NCI-H1930 (cell line): ENCODE measurements at places on chromosomes 12 and 14.

DNA sequence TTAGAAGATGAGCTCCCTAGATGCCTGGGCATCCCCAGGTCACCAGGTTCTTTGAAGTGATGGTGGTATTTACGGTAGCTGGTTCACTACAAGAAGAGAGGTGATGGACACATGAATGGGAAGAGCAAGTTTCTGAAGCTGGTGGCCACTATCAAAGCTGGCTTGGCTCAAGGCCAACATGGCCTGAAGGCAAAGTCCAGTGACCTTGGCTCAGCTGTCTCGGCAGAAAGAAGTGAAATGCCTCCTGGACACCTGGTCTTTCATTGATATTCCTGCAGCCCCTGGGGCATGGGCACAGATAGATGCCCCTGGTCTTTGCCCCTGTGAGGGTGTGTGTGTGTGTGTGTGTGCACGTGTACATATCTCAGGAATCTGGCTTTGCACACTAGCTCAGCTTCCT is 441.8 kb upstream of the TMPO start:
- DNase-seq, result no peak

- DNase-seq, result no peak
These were observed 325.7 kb upstream of the RGS6 start for GRCh38 chr14:71606575-71606974.

GRCh38 chr14:23067847-23068788 is 10.8 kb upstream of the CDH24 start:
- DNase-seq, result no peak

DNA sequence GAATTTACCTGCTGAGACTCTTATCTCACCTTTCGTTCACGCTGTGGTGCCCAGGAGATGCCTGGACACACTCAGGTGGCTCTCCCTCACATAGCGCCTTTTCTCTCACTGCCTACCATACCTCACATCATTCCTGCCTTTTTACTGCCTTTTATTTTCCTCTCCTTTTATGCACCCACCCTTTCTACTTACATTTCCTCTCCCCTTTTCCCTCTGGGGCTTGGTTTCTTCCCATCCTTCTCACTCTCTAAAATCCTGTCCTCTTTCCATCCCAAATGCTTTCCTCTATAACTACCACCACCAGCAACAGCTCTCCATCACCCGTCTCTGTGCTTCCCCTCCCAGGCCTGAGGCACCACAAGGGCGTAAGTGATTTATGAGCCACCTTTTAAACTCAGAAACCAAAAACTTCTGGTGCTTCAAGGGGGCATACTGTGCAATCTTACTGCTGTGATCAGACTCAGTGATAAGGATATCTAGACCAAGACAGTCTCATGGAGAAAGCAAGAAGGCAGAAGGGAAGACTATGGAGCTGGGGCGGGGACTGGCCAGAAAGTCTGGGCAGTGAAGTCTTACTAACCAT is 32.7 kb upstream of the SMUG1 start:
- DNase-seq, result no peak

DNA sequence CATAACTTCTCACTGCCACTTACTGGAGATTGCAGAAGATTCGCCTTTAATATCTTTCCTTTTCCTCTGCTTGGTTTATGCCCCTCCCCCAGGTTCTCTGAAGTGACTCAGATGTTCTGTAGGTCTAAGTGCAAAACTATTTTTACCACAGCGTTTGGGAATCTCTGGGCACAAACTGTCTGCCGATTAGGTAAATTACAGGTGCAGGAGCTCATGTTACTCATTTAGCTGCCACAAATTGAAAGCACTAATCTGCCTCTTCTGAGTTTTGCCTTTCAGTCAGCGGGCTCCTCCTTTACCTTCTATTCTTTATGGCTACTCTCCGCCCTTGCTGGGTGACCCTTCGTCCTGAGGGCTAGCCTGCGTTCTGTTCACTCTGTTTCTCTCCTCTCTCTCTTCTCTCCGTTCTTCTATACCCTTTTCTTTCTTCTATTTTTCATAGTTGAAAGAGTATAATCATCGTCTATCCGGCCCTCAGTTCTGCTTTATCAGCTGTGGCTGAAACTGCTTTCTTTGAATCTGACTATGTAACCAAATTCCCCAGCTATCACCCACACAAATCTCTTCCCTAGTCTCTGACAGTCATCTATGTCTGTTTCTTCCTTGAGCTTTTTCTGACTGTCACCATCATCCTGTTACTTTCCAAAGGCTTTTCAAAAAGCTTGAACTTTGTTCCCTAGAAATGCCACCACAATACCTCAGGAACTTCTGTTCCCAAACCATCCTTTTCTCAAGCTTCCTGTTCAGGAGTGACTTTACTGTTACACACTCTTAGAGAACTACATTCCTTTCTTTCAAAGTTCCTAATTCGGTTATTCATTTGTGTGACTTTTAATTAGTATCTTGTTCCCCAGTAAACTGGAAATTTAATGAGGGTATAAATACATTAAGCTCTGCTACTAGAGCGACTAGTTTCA is 4.3 kb upstream of the MYF6 start:
- DNase-seq, result no peak

DNA sequence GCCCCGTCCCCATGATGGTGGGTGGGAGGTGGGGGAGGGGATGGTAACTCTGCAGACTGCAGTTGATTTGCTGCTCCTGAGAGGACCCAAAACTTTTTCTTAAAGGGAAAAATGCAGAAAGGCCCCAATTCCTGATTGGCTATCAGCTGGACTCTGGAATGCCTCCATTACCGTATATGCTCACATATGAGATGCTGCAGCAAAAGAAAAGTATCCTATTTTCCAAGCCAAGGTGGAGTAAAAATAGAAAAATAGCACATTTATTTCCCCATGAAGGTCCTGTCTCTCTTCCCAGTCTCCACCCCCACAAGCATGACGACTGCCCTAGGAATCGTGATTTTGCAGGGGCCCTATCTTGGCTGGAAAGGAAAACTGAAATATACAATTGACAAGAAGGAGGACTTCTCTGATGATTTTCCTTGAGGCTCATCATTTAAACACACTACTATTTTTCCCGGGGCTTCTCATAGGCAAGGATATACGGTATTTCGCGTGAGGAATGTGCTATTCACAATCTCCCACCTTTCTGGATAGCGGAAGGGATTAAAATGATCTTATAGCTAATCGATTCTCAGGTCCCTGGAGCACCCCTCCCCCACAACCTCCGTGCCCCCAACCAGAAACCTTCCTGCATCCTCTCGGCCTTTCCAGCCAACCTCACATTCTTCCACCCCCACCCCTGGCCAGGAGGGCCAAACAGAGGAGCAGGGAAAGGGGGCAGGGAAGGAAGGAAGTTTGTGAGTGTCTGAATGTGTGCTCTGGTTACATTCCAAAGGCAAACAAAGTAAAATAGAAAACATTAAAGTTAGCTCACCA is 138.9 kb upstream of the CCND2 start:
- no peak for DNase-seq
